ENCODE measurements at places on chromosomes 1 and 21. TPM values are rescaled to one million over a fixed set of nuclear protein-coding genes. Genes with fewer than 3 reads are reported as not detected.

Gene FCGR3B
- total RNA-seq: not detected

Gene MARK1
- 1.2 TPM for total RNA-seq

Gene OR2L8
- not detected for total RNA-seq

Gene ELAVL4
- not detected for total RNA-seq

Gene CNIH3
- total RNA-seq: 21.2 TPM

Gene ADGRB2
- 16.7 TPM for total RNA-seq

Gene CYP4A11
- total RNA-seq: not detected

Gene C1orf94
- total RNA-seq: not detected

Gene TRIM45
- total RNA-seq: 1.9 TPM

Gene AADACL4
- not detected for total RNA-seq

Gene IGSF3
- total RNA-seq: 0.26 TPM

Gene TNFSF18
- total RNA-seq: 0.46 TPM

Gene SH3BP5L
- total RNA-seq: 40.5 TPM

Gene PCAT6
- total RNA-seq: 0.85 TPM

Gene OR2T11
- total RNA-seq: not detected

Gene GNG4
- under 0.01 TPM for total RNA-seq

Gene TNFRSF9
- 0.07 TPM for total RNA-seq

Gene RPL11
- 679 TPM for total RNA-seq

Gene PDC
- not detected for total RNA-seq

Gene FCAMR
- not detected for total RNA-seq

Gene GSTM1
- total RNA-seq: not detected

Gene SPRR4
- not detected for total RNA-seq

Gene LYPD8
- not detected for total RNA-seq

Gene E2F2
- 0.39 TPM for total RNA-seq

Gene APCS
- total RNA-seq: not detected

Gene ANGPTL3
- not detected for total RNA-seq

Gene ADAM30
- 0.03 TPM for total RNA-seq

Gene SLC9C2
- 0.03 TPM for total RNA-seq

Gene PLEKHN1
- 0.66 TPM for total RNA-seq

Gene AADACL3
- total RNA-seq: not detected

Gene MROH9
- 0.39 TPM for total RNA-seq

Gene AMPD1
- total RNA-seq: not detected

Gene RPTN
- total RNA-seq: not detected

Gene CCDC30
- total RNA-seq: 1.4 TPM

Gene IGFN1
- total RNA-seq: not detected

Gene LIN28A
- not detected for total RNA-seq

Gene FNDC10
- 3.6 TPM for total RNA-seq

Gene CFH
- 365 TPM for total RNA-seq

Gene NUF2
- total RNA-seq: 7.0 TPM

Gene DCST1
- total RNA-seq: not detected

Gene PPM1J
- 1.0 TPM for total RNA-seq

Gene AVPR1B
- total RNA-seq: not detected

Gene TEKT2
- 0.36 TPM for total RNA-seq

Gene AMIGO1
- total RNA-seq: 4.9 TPM

Gene FRRS1
- total RNA-seq: 10.0 TPM

All from smooth muscle cell of the pulmonary artery (primary cell).